Activated T-cell treated with anti-CD3 and anti-CD28 coated beads, Interleukin-2, amount 50 U/mL, for 72 hours (primary cell): ENCODE measurements at places on chromosomes 16 and 17. TPM values are rescaled to one million over a fixed set of nuclear protein-coding genes. Genes with fewer than 3 reads are reported as not detected.

DNA sequence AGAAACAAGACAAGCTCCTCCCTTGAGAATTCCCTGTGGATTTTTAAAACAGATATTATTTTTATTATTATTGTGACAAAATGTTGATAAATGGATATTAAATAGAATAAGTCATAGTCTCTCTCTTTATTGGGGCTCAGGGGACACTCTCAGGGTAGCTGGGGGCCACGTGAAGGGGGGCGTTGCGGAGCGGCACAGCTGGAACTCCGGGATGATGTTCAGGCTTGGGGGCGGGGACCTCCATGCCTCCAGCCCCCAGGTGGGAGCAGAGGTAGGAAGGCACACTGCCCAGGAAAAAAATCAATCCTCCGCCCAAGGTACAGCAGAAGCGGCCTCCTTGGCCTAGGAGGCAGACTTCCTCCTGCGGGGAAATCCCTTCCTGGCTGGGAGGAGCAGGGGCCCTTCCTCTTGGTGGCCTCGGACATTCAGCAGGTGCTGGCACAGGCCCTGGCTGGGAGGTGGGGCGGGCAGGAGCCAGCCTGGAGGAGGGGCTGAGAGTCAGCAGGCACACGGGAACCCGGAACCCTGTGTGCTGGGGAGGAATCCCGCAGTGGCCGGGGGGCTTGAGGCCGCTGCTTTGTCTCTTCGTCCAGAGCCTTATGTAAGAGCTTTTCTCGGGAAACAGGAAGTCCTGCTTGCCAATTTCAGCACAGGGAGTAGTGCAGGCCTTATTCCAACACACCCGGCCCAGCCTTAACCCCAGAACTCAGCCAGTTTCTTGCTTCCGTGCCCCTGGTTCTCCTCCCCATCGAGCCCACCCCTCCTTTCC is 591 bp upstream of the TNFSF13 start:
- no peaks in the 10 kb centered on the region for H3K27me3 ChIP-seq
- peak overlapping the region; percentile 74 for H3K27ac ChIP-seq
- peak; percentile 45 for DNase-seq
- H3K4me3 ChIP-seq = peak overlapping the region; percentile 92
- no peaks in the 10 kb centered on the region for H3K36me3 ChIP-seq

- no peak overlapping the region for H3K27ac ChIP-seq
- DNase-seq = no peak
- peaks cover 66% of the 10 kb centered on the region for H3K27me3 ChIP-seq
- H3K4me1 ChIP-seq = peaks cover 17% of the 10 kb centered on the region
These were observed 472.4 kb downstream of the SLC39A11 start for GRCh38 chr17:72619976-72620650.

GRCh38 chr16:20857281-20857680 is 42.9 kb downstream of the DCUN1D3 start:
- no peaks in the 10 kb centered on the region for H3K36me3 ChIP-seq
- H3K27me3 ChIP-seq = no peaks in the 10 kb centered on the region
- DNase-seq = no peak
- H3K4me1 ChIP-seq = no peaks in the 10 kb centered on the region
- no peak overlapping the region for H3K4me3 ChIP-seq

GRCh38 chr17:17354560-17355349 is 51.6 kb downstream of the NT5M start:
- peaks cover 2% of the 10 kb centered on the region for H3K36me3 ChIP-seq
- H3K27me3 ChIP-seq = no peaks in the 10 kb centered on the region
- H3K27ac ChIP-seq = no peak overlapping the region
- no peak overlapping the region for H3K4me3 ChIP-seq
- peak; percentile 76 for DNase-seq

- H3K4me1 ChIP-seq = no peaks in the 10 kb centered on the region
- H3K36me3 ChIP-seq = peaks cover 4% of the 10 kb centered on the region
- H3K27me3 ChIP-seq = no peaks in the 10 kb centered on the region
- H3K27ac ChIP-seq = no peak overlapping the region
These were observed 84.4 kb downstream of the DNAH9 start for GRCh38 chr17:11682646-11683045.

DNA sequence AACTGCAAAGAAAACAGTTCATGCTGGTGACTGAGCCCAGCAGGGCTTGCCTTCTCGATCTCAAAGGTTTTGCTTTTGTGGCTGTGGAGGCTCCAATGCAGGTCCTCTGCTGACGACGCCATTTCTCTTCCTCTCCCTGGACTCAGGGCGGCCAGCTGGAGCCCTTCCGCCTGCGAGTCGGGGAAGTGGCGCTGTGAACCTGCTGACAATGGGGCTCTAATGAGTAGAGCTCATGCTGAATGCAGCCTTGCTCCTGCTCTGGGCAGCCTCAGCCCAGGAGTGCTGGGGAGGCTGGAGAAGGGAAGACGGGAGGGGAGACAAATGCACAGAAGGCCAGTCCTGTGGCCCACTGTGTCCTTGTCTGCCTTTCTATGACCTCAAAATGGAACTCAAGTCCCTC is 43.8 kb downstream of the VAC14 start:
- DNase-seq = no peak
- H3K27ac ChIP-seq = no peak overlapping the region
- peaks cover 13% of the 10 kb centered on the region for H3K4me1 ChIP-seq
- H3K4me3 ChIP-seq = no peak overlapping the region

DNA sequence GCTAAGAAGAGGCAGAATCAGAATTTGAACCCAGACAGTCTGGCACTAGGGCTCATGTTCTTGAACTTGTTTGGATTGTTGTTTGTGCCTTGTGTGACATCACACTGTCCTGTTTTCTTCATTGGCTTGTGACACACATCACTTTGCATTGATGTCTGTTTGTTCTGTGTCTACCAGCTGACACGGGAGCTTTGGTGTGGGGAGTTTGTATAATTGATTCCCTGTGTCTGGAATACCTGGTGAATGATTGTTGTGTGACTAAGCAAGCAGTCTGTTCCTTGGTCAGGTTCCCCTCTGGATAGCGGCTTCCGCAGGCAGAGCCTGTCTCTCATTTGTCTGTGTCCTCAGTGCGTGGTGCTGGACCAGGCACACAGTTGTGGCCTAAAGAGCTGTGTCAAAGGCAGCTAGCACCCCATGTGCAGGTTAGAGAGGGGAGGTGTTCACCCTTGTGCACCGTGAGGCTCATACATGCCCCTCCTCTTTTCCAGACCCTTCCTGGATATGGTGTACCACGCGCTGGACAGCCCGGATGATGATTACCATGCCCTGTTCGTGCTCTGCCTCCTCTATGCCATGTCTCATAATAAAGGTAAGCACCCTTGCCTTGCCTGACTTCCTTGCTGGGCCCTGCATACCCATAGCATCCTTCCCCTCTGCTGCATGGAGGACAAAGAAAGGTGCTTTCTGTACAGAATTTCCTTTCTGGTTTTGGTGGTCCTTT is 80.1 kb downstream of the CLEC16A start:
- H3K36me3 ChIP-seq = peaks cover 33% of the 10 kb centered on the region
- peaks cover 49% of the 10 kb centered on the region for H3K4me1 ChIP-seq
- no peaks in the 10 kb centered on the region for H3K27me3 ChIP-seq
- H3K4me3 ChIP-seq = peak overlapping the region; percentile 40
- H3K27ac ChIP-seq = peak overlapping the region; percentile 76

DNA sequence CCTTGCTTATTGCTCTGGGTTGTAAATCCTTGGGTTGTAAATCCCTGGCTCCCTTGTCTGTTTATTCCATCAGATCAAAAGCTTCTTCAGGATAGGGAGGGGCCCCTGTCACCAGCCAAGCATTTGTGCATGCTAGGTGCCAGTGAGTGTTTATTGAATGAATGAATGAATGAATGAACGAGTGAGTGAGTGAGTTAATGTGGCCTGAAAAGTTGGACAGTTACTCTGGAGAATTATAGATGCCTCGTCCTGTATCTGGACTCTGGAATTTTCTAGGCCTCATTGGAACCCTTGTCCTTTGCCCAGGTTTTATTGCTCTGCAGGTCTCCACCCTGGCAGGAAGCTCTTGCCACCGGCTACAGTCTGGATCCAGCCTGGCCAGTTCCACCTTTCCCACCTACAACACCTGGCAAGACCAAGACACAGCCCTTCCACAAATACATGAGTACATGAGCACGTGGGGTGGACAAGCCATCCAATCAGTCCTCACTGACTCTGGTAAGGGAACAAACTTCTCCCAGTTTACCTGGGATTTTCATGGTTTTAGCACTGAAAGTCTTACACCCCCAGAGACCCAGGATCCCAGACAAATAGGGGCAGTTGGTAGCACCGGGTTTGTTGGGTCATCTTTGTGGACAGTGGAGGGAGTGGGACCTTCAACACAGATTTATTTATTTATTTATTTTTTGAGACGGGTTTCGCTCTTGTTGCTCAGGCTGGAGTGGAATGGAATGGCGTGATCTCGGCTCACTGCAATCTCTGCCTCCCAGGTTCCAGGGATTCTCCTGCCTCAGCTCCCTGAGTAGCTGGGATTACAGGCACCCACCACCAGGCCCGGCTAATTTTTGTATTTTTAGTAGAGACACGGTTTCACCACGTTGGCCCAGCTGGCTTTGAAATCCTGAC is 14.7 kb upstream of the CDH1 start:
- peaks cover 28% of the 10 kb centered on the region for H3K4me1 ChIP-seq
- H3K27ac ChIP-seq = no peak overlapping the region
- peaks cover 5% of the 10 kb centered on the region for H3K36me3 ChIP-seq
- no peak overlapping the region for H3K4me3 ChIP-seq

GRCh38 chr16:21589551-21589950 is 9.8 kb upstream of the METTL9 start:
- no peak overlapping the region for H3K4me3 ChIP-seq
- H3K27me3 ChIP-seq = no peaks in the 10 kb centered on the region
- H3K36me3 ChIP-seq = no peaks in the 10 kb centered on the region
- no peak overlapping the region for H3K27ac ChIP-seq

DNA sequence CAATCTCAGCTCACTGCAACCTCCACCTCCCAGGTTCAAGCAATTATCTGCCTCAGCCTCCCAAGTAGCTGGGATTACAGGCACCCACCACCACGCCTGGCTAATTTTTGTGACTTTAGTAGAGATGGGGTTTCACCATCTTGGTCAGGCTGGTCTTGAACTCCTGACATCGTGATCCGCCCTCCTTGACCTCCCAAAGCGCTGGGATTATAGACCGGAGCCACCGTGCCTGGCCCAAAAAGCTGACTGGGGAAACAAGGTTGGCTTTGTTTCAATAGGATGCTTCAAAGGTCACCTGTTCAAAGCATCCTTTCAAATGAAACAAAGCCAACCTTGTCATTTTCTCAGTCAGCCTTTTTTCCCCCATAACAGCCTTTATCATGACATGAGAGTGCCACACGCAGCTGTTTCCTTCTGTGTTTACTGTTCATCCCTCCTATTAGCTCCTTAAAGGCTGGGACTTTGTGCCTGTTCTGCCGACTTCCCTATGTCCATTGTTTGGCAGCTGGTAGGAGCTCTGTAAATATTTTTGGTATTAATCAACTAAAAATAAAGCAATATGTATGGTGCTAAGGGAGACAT is 51.1 kb downstream of the ADAMTS18 start:
- H3K4me3 ChIP-seq = no peak overlapping the region
- no peak for DNase-seq
- H3K27me3 ChIP-seq = peaks cover 6% of the 10 kb centered on the region
- H3K36me3 ChIP-seq = no peaks in the 10 kb centered on the region
- H3K4me1 ChIP-seq = no peaks in the 10 kb centered on the region

Gene SMPD3
- total RNA-seq = not detected

Gene SRP68
- total RNA-seq = 138 TPM
